Naive thymus-derived CD4-positive, alpha-beta T cell (primary cell): ENCODE measurements at places on chromosomes 5 and 9. TPM values are rescaled to one million over a fixed set of nuclear protein-coding genes. Genes with fewer than 3 reads are reported as not detected.

The CCNJL gene
- 2.3 TPM for total RNA-seq

The HK3 gene
- 2.6 TPM for total RNA-seq

The ENG gene
- total RNA-seq, result 11.2 TPM

The FRRS1L gene
- total RNA-seq, result not detected

The PCDHGC5 gene
- total RNA-seq, result not detected

The HSPB3 gene
- not detected in 2 replicates for total RNA-seq
